ENCODE measurements at places on chromosomes 4 and X.

- DNase-seq, result no peak
These were observed 825.6 kb upstream of the INTU start for GRCh38 chr4:126807132-126807531.

DNA sequence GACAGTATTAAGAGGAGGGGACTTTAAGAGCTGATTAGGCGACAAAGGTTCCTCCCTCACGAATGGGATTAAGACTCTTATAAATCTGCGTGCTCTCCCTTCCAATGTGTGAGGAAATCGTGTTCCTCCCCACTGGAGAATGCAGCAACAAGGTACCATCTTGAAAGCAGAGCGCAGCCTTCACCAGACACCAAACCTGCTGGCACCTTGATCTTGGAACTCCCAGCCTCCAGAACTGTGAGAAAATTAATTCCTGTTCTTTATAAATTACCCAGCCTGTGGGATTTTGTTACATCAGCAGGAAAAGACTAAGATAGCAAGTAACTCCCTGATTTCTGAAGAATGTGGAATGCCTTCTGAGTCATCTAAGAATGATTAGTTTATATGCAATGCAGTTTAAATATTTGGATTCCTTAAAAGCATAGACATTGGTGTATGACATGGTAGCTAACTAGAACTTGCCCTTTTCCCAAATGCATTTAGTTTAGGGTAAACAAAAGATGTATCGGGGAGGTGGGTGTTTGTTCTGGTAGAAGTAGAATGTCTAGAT lies 86.1 kb downstream of the USP46 start:
- no peak for DNase-seq

DNA sequence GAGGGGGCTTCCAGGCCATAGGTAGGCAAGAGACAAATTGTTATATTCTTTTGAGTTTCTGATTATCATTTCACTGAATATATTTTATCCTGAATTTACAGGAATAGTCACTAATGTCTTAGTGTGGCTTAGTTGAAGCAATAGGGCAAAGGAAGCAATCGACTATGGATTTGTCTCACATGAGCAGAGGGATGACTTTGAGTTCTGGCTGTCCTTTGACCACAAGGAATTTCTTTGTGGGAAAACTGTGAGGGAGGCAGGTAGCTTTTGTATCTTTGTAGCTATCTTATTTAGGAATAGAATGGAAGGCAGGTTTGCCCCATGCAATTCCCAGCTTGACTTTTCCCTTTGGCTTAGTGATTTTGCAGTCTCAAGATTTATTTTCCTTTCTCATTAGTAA lies 207.3 kb upstream of the ANXA10 start:
- DNase-seq, result no peak

GRCh38 chr4:187416216-187416615 lies 579.4 kb upstream of the ZFP42 start:
- no peak for DNase-seq

- DNase-seq, result no peak
These were observed 190.4 kb downstream of the ARAP2 start for GRCh38 chr4:36053930-36054329.

DNA sequence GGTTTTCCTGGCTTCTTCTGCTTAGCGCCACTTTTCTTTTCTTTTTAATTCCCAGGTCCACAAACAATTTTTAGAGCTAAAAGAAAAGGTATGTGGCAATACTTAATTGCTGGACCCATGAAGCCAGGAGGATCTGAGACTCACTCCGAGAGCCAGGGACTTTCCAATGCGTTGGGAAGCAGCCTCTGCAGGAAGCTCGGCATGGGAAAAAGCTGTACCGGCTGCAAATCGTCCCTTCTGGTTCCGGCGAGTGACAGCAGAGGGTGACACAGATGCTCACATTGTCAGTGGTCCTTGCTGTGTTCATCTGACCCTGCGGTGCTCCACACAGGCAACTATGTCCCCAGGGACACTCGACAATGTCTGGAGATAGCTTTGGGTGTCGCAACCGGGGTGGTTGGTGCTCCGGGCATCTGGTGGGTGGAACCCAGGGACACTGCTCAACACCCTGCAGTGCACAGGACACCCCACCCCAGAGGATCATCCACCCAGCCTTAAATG lies 164.0 kb downstream of the PRKX start:
- no peak for DNase-seq
